ENCODE measurements at places on chromosomes 6 and 20.

GRCh38 chr6:139156551-139156950, 21.7 kb downstream of the HECA start:
- no peak for DNase-seq

DNA sequence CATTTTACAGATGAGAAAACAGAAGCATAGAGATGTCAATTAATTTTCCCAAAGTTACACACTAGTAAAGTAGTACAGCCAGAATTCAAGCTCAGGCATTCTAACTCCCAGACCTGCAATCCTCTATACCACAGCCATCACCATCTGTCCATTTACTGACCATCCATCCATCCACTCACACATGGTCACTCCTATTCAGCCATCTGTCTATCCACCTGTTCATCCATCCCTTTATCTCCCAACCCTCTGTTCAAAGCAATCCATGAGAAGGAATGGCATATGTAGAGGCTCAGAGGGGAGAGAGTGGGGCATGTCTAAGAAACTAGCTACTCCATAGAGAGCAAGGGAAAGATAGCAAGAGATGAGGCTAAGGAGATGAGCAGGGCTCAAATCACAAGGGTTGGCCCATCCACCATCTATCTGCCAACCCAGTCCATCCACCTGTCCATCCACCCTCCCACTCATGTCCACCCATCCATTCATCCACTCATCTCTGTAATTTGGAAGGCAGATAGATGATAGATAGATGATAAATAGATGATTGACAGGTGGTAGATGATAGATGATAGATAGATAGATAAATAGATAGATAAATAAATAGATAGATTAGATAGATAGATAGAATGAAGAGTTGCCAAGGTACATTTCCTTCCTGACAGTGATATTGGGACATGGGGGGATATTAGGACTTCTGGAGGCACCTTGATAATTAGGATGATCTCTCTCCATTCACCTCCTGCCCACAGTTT, 12.2 kb upstream of the C6orf132 start:
- DNase-seq: no peak

- DNase-seq: no peak
These were observed 45.3 kb downstream of the ELOVL4 start for GRCh38 chr6:79902046-79902445.

GRCh38 chr6:92810913-92811312, 608.4 kb downstream of the EPHA7 start:
- no peak for DNase-seq

- DNase-seq: no peak
These were observed 1.9 kb downstream of the SLCO4A1 start for GRCh38 chr20:62644044-62644795.

DNA sequence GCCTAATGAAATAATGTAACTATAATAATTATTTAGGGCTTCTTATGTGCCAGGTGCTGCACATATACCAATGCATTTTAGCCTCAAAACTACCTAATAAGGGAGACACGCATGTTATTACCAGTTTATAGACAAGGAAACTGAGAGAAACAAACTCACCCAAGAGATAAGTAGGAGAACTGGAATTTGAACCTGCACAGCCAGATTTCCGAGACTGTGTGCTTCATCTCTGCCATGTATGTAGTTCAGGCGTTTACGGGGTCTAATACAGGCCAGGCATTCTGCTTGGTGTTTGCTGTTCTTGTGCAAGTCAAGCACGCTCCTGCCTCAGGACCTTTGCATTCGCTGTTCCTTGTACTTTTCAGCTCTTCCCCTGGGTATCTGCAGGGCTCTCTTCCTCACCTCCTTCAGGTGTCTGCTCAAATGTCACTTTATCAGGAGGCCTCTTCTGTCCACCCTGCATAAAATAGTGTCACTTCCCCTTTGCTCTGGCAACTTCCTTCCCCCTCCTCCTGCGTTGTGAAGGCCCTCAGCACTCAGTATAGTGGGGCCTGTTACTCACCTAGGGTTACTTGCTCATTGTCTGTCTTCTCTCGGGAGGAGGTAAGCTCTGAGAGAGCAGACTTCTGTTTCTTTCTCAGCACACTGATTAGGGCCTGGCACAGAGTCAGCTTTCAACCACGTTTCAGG, 6.1 kb upstream of the NSFL1C start:
- DNase-seq: no peak

DNA sequence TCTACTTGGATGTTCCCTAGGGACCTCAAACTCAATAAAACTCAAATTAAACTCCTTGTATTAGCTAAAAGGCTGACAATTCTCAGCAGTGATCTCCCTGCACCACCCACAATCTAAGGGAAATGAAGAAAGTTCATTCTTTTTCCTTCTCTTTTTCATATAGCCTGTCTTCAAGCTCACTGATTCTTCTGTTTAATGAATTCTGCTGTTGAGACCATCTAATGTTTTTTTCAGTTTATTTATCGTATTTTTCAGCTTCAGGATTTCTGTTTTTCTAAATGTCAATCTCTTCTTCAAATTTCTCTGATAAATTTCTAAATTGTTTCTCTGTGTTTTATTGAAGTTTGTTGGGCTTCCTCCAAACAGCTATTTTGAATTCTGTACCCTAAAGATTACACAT, 19.8 kb downstream of the CRISP2 start:
- DNase-seq: no peak
